ENCODE measurements at places on chromosomes 1 and 21.

- DNase-seq: no peak
Measured at GRCh38 chr1:99084562-99084961, 79.9 kb upstream of the PLPPR5 start.

DNA sequence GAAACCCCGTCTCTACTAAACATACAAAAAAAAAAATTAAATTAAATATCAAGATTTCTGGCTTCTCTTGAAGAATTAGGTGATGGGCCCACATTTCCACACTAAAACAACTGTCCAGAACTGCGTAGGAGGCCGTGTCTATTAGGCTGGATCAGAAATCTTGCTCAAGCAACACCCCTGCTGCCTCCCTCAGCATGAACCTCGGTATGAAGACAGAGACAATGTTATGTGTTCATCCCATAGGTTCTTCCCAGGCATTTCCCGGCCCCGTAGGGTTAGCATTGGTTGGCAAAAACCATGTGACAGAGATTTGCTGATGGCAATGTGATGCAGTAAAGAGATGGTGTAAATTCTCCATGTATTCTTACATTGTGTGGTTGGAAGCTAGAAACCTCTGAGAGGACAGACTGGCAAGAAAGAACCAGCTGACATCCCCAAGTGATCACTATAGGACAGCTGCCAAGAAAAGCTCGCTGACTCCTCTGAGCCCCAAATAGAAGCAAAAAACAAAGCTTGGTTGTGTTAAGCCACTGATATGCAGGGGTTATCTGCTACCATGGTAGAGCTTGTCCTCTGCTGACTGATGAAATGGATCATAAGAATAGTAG, 34.5 kb downstream of the EBNA1BP2 start:
- DNase-seq: no peak

DNA sequence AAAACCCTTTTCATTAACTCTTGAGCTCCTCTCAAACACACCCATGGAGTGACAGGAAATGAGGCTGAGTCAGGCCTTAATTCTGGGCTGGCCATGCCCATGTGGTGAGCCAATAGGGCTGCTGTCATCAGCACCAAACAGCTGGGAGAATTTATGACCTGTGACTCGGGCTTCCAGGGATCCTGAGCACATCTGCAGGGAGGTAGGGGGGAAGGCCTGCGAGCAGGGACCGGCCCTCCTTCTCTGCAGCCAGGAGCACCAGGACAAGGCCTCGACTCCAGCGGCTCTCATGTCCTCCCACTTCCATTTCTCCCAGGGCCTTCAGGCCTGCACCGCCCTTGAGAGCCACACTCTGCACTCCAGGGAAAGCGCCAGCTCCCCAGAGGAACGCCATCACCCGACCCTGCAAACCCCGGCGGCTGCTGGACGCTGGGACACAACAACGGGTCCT, 14.6 kb downstream of the RIPK4 start:
- DNase-seq: no peak

GRCh38 chr21:34320011-34320410, 43.8 kb upstream of the KCNE2 start:
- DNase-seq: no peak

DNA sequence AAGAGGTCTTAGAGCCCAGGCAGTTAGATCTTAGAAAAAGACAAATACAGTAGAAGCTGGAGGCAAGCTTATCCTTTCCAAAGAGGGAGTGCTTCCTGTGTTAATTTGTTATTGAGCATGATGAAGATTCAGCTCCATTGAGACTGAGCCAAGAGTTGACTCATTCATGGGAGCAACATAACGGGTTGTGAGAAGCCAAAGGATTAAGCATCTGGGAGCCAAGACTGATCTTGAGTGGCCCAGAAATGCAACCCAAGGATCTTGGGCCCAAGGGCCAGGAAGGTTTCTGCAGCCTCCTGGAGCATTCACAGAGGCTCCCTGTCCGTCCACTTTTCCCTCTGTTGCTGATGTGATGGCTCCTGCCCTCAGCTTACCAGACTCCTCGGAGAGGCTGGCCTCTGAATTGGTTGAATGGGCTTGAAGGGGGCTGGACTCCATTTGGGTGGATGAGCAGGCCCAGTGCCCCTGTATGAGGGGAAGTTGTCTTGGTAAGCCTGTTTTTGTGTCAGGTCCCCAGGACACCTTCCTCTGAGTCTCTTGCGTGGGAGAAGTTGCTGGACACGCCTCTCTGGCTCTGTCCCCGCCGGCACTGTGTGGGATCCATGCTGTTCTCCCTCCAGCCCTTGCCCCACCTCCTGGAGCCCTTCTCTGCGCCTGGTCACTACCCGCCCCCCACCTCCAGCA, 42.4 kb downstream of the PDE9A start:
- no peak for DNase-seq

DNA sequence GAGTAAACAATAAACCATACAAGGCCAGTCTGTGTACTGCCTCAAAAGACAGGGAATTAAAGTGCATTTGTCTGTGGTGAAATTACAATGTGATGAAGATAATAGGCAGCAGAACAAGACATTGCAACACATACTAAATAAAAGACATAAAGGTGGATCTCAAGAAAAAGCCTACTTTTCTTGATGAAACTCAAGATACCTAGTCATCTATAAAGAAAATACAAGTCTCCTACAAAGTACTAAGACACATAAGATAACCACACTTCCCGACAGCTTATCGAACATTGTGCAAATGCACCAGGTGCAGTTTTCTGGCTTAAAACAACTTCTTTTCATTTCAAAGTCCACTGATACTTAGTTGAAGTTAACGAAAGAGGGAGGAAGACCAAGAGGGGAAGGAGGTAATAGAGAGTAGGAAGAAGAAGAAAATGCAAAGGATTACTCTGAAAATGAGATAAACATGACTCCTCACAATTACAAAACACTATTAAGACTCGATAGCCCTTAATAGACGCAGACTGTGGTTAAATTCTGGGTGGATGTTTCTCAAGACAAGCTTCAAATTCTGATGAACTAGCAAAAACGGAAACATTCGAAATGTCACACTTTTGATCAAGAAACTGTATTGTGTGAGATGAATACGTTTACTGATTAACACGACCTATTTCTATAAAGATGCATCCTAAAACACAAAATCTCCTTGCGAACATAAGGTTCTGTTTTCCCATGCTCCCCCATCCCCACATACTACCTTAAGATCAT, 2.0 kb downstream of the HNRNPR start:
- no peak for DNase-seq

GRCh38 chr1:223243441-223244050, 100.5 kb upstream of the TLR5 start:
- DNase-seq: peak; percentile 71

GRCh38 chr1:247542811-247543210, 6.1 kb upstream of the GCSAML start:
- no peak for DNase-seq

GRCh38 chr21:41678924-41679318, 87.9 kb downstream of the RIPK4 start:
- peak; percentile 96 for DNase-seq

GRCh38 chr1:26827106-26827604, 667 bp downstream of the ZDHHC18 start:
- no peak for DNase-seq

- DNase-seq: no peak
Measured at GRCh38 chr1:12516741-12517140, 101.3 kb downstream of the DHRS3 start.

DNA sequence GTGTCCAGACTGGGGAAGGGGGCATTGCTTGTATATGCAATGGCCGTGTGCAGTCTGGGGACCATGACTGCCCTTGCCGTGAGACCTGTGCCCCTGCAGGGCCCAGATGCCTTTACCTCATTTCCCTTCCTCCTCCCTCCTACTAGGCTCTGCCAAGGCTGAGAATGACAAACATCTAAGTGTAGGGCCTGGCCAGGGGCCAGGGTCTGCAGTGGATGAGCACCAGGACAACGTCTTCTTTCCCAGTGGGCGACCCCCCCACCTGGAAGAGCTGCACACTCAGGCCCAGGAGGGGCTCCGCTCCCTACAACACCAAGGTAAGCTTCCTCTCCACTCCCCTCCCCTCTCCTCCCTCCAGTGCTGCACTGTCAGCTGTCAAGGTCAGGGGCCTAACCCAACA, 49.5 kb downstream of the YARS1 start:
- no peak for DNase-seq

GRCh38 chr1:236868625-236869467, 73.8 kb downstream of the MTR start:
- no peak for DNase-seq

DNA sequence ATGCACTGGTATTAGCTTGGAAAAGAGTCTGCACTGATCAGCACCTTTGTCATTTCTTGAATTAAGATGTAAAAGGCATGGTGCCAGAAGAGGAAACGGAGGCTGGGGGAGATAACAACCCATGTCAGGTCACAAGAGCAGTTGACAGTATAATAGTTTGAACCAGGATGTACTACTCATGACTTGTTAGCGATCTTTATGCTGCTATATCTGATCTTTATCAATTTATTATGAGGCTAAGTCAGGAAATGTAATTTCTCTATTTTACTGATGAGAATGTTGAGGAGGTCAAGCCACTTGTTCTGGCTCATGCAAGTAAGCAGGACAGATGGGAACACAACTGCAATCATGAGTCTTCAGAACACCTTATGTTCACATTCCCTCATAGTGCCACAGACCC, 41.4 kb downstream of the RGS5 start:
- no peak for DNase-seq

DNA sequence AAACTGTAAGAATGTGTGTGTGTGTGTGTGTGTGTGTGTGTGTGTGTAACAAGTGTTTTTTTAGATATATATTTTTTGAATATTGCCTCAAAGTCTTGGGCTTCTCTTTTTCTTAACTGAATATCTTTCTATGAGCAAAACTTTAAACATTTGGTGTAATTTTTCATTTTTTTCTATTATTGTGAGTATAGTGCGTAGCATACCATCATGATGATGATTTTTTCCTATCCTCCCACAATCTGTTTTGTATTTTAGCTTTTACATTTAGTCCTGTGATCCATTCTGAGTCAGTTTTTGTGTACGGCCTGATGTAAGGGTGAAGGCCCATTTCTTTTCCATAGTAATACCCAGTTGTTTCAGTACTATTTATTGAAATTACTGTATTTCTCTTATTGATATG, 680.6 kb downstream of the TTLL7 start:
- DNase-seq: no peak

- DNase-seq: no peak
Measured at GRCh38 chr1:85496941-85497582, 32.1 kb upstream of the DDAH1 start.

DNA sequence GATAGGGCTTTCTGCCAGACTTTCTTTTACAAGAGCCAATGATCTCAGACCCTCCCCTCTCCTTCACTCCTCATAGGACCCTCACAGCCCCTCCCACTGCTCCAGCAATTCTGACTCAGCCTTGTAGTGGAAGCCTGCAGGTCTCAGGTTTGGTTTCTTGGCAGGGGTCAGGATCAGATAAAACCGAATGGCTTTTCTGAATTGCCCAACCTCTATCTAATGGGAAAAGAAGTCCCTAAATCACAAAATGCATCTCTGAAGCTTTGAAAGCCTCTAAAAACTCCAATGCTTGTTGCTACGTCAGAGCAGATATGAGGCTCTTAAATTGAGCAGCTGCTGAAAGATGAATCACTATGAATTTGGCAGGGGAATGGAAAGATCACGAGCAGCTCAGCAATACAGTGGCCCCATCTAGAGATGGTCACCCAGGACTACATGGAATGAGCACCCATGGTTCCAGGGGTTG, 74.5 kb downstream of the NID1 start:
- no peak for DNase-seq

DNA sequence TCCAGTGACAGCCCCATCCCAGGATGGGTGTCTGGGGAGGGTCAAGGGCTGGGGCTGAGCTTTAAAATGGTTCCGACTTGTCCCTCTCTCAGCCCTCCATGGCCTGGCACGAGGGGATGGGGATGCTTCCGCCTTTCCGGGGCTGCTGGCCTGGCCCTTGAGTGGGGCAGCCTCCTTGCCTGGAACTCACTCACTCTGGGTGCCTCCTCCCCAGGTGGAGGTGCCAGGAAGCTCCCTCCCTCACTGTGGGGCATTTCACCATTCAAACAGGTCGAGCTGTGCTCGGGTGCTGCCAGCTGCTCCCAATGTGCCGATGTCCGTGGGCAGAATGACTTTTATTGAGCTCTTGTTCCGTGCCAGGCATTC, 24.2 kb downstream of the PCSK9 start:
- no peak for DNase-seq

DNA sequence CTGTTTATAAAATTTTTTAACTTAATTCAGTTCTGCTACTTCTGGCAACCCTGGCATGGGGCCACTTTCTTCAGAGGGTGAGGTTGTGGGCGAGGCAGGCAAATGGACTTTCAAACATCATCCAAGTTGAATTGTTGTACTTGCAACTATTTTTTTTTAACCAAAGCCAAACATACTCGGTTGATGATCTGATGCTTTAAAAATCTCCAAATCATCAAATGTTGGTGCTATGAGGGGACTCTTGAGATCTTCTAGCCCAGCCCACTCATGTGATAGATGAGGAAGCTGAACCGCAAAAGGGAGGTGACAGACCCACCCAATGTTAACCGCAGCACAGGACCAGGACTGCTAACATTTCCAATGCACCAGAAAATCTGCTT, 6.7 kb downstream of the SLC1A7 start:
- no peak for DNase-seq

DNA sequence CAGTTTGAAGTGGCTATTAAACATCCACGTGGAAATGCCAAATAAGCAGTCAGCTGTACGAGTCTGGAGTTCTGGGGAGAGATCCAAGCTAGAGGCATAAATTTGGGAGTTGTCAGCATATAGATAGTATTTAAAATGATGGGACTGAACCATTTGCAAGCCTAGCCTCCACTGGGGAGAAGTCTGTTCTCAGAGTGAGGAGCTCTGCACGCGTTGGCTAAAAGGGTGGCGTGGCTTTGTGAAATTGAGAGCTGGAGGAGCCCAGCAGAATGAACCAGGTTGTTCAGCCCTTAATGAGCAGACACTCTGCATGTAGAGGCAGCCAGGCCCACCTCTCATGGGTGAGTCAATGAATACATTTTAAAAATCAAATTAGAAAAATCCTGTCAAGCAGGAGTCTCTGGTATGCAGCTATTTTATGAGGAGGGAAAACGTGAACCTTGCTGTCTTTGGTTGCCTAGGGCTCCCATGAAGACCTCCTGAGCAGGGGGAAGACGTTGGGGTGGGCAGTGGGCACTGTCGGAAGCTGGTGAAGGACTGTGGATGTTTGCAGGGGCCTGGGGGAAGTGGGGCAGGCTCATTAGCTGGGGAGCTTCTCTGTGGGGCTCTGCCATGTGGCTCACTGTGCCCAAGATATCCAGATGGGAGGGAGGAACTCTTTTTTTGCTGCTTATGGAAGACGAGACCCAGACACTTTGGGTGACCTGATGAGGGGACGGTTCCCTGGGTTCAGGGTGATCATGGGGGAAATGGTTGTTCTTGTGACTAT, 18.8 kb downstream of the TMCC2 start:
- DNase-seq: no peak

DNA sequence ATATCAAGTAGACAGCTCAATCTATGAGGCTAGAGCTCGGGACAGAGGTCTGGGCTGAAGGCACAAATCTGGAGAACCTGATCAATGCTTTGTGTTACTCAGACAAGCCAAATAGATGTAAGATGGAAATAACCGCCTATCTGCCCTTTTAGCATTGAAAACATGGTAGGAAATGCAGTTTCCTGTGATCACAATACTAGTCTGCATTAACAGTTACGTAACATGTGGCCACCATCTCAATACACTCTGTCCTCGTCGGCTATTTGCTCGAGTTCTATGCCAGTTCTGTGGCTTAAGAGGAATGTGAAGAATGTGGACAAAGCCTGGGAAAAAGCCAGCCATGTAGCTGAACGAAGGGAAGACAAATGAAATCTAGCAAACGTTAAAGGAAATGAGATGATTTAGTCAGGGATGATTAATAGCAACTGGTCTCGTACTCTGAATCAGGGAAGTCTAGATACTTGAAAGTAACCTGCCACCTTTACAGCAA, 73.3 kb downstream of the HSF2BP start:
- peak; percentile 95 for DNase-seq

Data from vagina (tissue), 2 donors.